ENCODE measurements at places on chromosomes 13 and 19. TPM values are rescaled to one million over a fixed set of nuclear protein-coding genes. Genes with fewer than 3 reads are reported as not detected.

GRCh38 chr19:18392926-18393325 lies 4.5 kb downstream of the LRRC25 start:
- H3K27me3 ChIP-seq: peaks cover 73% of the 10 kb centered on the region
- H3K4me1 ChIP-seq: peaks cover 23% of the 10 kb centered on the region
- H3K36me3 ChIP-seq: no peaks in the 10 kb centered on the region
- H3K27ac ChIP-seq: no peak overlapping the region
- DNase-seq: no peak
- H3K4me3 ChIP-seq: no peak overlapping the region

- DNase-seq: no peak
- H3K4me1 ChIP-seq: peaks cover 12% of the 10 kb centered on the region
- H3K27me3 ChIP-seq: no peaks in the 10 kb centered on the region
- peak overlapping the region; percentile 19 for H3K4me3 ChIP-seq
These were observed 903 bp downstream of the LATS2 start for GRCh38 chr13:21060338-21061028.

DNA sequence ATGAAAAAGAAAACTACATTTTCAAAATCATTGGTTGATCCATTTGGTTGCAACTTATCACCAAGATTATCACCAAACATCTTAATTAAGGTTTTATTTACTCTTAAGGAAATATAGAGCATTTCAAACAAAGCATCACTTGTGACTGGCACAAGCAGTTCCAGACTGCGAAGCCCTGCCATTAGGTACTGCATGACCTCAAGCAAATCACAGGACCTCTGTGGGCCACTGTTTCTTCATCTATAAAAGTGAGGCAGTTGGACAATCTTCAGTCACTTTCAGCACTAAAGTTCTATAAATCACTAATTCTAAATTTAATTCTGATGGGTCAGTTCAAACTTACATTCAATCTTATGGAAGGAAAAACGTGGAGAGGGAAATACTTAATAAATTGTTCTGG lies 2.0 kb downstream of the ELF1 start:
- no peaks in the 10 kb centered on the region for H3K36me3 ChIP-seq
- peak overlapping the region; percentile 65 for H3K4me3 ChIP-seq
- H3K4me1 ChIP-seq: peaks cover 43% of the 10 kb centered on the region
- no peaks in the 10 kb centered on the region for H3K27me3 ChIP-seq
- H3K27ac ChIP-seq: peak overlapping the region; percentile 95

DNA sequence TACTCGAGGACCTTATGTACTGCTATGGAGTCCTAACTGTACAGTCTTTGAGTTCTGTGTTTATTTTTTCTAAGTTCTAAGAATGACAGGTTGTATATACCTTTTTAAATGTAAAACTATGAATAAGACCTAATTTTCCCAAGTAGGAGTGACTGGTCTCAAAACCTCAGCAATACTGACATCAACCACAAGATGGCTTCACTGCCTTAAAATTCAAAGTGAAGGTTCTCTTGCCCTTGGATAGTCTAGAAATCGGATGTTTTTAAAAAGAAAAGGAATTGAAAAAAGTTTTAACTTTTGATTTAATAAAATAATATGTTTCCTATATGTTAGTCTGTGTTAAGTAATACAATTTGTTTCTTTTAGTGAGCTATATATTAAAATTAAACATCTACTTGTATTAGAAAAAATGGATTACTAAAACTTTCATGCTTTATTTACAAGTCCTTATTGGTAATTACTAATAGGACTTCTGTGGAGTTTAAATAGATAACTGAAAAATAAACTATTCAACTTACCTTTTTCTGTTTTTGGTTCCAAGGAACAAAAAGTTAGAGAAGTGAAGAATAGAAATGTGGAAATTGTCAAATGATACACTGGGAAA lies 52.0 kb downstream of the TDRD3 start:
- no peak for DNase-seq
- H3K4me1 ChIP-seq: no peaks in the 10 kb centered on the region
- no peak overlapping the region for H3K27ac ChIP-seq
- no peaks in the 10 kb centered on the region for H3K27me3 ChIP-seq

GRCh38 chr13:27018344-27018861 lies 153.2 kb downstream of the USP12 start:
- H3K27ac ChIP-seq: no peak overlapping the region
- H3K27me3 ChIP-seq: peaks cover 3% of the 10 kb centered on the region
- H3K4me1 ChIP-seq: no peaks in the 10 kb centered on the region
- no peak overlapping the region for H3K4me3 ChIP-seq

Gene CDC16
- 78.8 TPM for total RNA-seq

Gene CEACAM3
- total RNA-seq: not detected

GRCh38 chr19:5484398-5485285 lies 29.4 kb downstream of the ZNRF4 start:
- no peak overlapping the region for H3K4me3 ChIP-seq
- peaks cover 42% of the 10 kb centered on the region for H3K27me3 ChIP-seq
- no peaks in the 10 kb centered on the region for H3K36me3 ChIP-seq
- no peak for DNase-seq
- H3K27ac ChIP-seq: no peak overlapping the region
